NCI-H146 (cell line): ENCODE measurements at places on chromosomes 3 and 15.

DNA sequence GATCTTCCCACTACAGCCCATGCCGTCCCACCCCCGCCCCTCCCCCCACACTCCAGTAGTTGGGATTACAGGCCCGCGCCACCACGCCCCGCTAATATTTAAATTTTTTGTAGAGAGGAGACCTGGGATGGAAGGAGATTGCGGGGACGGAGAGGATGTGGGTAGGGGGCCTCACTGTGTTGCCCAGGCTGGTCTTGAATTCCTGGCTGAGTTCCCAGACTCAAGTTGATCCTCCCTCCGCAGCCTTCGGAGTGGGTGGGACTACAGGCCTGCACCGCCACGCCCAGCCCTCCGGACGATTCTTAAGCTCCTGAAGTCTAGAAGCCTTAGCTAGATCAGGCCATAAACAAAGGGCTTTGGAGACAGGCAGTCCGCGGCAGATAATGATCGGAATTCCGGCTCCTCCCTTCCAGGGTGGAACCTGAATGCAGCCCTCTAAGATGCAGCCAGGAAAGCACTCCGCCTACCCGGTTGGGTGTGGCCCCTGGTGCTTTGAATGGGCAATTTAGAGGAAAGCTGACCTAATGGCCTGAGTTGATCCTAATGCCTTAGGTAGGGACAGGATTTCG lies at the start of gene DPPA2:
DPPA2 (minus strand) TSS at position 356 of the 569 bp plus-strand sequence. CDS start 1,975 bp downstream, outside the sequence.
- DNase-seq = no peak

DNA sequence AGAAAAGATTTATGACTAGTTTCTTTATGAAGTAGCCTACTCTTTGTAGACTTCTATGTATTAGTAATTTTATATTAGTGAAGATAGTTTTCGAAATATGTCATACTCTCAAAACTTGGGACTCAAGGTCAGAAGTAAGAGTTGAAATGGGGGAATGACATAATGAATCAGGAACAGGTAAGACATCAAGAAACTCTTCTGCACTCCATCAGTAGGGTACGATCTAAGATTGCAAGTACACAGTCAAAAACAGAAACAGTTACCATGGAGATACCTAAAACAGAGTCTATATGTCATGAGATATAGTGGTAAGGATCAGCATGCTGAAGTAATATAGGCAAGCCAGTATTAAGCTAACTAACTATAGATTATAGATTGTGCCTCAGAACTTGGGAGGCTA lies 187.0 kb upstream of the MLF1 start:
- no peak for DNase-seq

DNA sequence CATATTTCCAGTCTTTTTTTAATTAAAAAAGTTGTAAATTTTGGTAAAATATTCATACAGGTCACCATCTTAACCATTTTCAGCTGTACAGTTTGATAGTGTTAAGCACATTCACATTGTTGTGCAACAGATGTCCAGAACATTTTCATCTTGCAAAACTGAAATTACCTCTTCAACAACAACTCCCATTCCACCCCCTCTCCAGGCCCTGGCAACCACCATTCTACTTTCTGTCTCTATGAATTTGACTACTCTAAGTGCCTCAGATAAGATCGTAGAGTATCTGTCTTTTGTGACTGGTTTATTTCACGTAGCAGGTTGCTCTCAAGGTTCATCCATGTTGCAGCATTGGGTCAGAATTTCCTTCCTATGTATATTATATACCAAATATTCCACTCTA lies 76.0 kb downstream of the SLCO3A1 start:
- no peak for DNase-seq

DNA sequence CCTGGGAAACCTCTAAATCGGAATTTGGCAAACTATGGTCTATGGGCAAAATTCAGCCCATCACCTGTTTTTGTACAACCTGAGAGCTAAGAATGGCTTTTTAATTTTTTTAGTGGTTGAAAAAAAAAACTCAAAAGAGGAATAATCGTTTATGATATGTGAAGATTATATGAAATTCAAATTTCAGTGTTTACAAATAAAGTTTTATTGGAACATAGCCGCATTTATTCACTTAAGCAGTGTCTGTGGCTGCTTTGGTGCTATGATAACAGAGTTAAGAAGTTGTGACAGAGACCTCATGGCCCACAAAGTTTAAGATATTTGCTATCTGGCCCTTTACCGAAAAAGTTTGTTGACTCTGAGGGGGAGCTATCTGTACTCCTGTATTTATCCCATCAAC lies 36.4 kb upstream of the LACTB start:
- DNase-seq = no peak

GRCh38 chr3:110074095-110074494 lies 736.7 kb upstream of the DPPA4 start:
- no peak for DNase-seq

GRCh38 chr15:90816401-90817116 lies 51.8 kb upstream of the FURIN start:
- no peak for DNase-seq

GRCh38 chr15:35519541-35520149 lies 26.3 kb downstream of the DPH6 start:
- peak; percentile 16 for DNase-seq

GRCh38 chr3:54670201-54671000 lies 257.5 kb downstream of the LRTM1 start:
- peak; percentile 32 for DNase-seq

- DNase-seq = peak; percentile 88
These were observed 580.4 kb upstream of the TBL1XR1 start for GRCh38 chr3:177777699-177778098.

- DNase-seq = no peak
These were observed 15.9 kb upstream of the ALDH1A2 start for GRCh38 chr15:58081456-58081855.

DNA sequence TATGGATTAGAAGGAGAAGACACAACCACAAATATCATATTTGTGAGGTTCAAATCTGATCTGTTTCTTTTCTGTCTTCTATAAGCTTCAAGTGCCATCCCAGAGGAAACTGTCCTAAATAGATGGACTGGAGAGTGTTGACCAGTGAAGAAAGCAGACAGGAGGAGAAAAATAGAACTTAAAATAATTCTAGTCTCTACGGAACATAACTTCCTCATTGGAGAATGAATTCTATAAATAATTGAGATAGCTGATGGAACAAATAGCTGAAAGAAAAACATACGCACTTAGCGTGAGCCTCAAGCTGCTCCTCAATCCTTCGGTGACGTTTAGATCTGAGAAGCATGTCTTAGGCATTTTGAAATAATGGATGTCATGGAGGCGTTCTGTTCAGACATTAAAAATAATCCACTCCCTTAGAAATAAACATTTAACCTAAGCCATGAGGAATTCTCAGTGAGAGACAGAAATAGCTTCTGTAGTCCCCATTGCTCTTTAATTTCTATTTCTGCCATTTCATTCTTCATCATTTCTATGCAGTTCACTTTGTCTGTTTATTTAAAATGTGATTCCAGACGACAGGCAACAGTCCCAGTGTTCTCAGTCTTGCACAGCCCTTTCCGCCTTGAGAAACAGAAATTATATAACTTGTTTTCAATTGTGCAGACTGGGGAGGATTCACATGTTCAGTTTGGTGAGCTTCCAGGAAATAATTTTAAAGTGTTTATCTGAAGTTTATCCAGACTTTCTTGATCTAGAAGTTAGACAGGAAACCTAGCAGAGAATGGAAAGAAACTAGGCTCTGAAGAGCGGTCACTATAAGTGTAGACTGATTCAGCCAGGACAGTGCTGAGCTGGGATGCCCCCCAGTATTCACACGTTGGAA lies 97.3 kb downstream of the NR1D2 start:
- DNase-seq = no peak
